Right lobe of liver (tissue), 6 donors: ENCODE measurements at places on chromosomes 2 and 18. TPM values are rescaled to one million over a fixed set of nuclear protein-coding genes. Genes with fewer than 3 reads are reported as not detected.

The PLB1 gene
- 0.66 TPM for total RNA-seq

The KCNE4 gene
- 1.2 TPM for total RNA-seq

The HES6 gene
- 2.0 TPM for total RNA-seq

The FRZB gene
- 0.14 TPM for total RNA-seq

The CYRIA gene
- 3.9 TPM for total RNA-seq

DNA sequence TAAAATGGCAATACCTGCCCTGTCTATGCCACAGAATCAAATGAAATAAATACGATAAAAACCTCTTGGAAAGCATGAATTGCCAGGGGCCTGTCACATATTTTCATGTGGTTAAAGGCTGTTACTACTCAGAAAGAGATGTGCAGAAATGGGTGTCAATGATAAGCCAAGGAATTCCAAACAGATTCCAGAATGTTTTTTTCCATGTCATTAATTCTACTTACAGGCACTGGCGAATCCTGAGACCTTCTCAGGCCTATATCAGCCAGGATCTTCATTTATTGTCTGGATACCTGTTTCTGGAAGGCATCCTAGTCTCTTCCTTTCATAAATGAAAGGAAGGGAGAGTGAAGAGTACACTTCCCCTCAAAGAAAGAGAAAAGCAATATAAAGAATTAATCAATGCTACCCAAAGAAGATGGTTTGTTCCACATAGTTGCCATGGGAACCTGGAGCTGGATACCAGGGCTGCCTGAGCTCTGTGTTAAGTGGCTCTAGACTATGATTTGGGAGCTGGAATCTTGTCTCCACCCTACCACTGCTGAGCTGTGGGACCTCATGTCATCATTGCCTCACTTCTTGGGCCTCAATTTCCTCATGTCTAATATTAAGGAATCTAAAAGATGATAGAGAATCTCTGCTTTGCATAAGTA, 335.1 kb upstream of the SKOR2 start:
- DNase-seq, result no peak

DNA sequence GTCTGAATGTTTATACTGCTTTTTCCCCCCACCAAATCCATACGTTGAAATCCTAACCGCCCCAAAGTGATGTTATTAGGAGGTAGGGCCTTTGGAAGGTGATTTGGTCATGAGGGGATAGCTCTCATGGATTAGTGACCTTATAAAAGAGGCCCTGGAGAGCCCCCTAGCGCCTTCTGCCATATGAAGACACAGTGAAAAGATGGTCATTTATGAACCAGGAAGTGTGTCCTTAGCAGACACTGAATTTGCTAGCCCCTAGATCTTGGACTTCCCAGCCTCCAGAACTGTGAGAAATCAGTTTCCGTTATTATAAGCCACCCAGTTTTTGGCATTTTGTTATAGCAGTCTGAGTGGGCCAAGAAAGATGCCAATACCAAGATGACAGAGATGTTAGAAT, 7.2 kb upstream of the TSN start:
- no peak for DNase-seq

GRCh38 chr2:97701851-97702465, 11.4 kb upstream of the ZAP70 start:
- peak; percentile 7 for DNase-seq
